ENCODE measurements at places on chromosomes 1 and 21.

- no peak for DNase-seq
Measured at GRCh38 chr1:119674111-119674526, 26.1 kb upstream of the ZNF697 start.

GRCh38 chr1:83770319-83770661 lies 228.6 kb downstream of the TTLL7 start:
- DNase-seq, result no peak

- no peak for DNase-seq
Measured at GRCh38 chr1:211783266-211783665, 47.3 kb downstream of the LPGAT1 start.

GRCh38 chr1:160639652-160640051 lies 7.2 kb downstream of the SLAMF1 start:
- no peak for DNase-seq

Measured in CD4-positive, alpha-beta T cell treated with Interferon gamma for 1 hour (primary cell).